ENCODE measurements at places on chromosomes 4 and X. TPM values are rescaled to one million over a fixed set of nuclear protein-coding genes. Genes with fewer than 3 reads are reported as not detected.
A peak's percentile ranks its signal among the peaks of the same experiment; 100 is the strongest.

GRCh38 chr4:174210354-174210753 is 73.1 kb downstream of the FBXO8 start:
- DNase-seq, result no peak

DNA sequence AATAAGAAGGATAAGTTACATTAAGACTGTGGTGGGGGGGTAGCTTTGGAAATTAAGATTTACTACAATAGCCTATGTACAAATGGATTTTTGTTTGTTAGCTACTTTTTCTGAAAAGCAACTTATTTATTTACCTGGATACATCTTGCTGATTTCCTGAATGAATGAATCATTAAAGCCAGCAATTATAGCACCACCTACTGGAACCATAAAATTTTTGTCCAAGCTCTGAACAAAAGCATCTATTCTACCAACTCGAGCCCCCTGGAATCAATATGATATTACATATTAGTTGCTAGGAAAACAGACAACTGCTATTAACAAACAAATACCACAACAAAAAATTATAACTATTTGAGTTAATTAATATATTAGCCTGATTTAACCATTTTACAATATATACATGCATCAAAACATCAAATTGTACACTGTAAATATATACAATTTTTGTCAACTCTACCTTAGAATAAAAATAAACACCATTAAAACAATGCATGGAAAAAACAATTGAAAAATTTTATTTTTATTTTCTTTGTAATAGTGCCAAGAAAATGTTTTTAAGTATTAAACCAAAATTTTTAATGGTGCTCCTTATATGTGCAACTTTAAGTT is 15.3 kb downstream of the SEPSECS start:
- peak; percentile 21 for DNase-seq

- DNase-seq, result no peak
Measured at GRCh38 chrX:12330841-12331240, 192.6 kb downstream of the FRMPD4 start.

GRCh38 chr4:118289794-118290193 is 63.0 kb downstream of the PRSS12 start:
- DNase-seq, result peak; percentile 92

Gene SRPX2
- polyA plus RNA-seq, result 43.1 TPM

All from IMR-90 (cell line).